ENCODE measurements at places on chromosomes 4 and X.

- DNase-seq: no peak
Observed at GRCh38 chr4:16007471-16008095, 44.6 kb upstream of the FGFBP2 start.

- no peak for DNase-seq
Observed at GRCh38 chr4:148693913-148694649, 251.9 kb upstream of the NR3C2 start.

GRCh38 chrX:133852401-133852800, 133.0 kb downstream of the GPC3 start:
- no peak for DNase-seq

DNA sequence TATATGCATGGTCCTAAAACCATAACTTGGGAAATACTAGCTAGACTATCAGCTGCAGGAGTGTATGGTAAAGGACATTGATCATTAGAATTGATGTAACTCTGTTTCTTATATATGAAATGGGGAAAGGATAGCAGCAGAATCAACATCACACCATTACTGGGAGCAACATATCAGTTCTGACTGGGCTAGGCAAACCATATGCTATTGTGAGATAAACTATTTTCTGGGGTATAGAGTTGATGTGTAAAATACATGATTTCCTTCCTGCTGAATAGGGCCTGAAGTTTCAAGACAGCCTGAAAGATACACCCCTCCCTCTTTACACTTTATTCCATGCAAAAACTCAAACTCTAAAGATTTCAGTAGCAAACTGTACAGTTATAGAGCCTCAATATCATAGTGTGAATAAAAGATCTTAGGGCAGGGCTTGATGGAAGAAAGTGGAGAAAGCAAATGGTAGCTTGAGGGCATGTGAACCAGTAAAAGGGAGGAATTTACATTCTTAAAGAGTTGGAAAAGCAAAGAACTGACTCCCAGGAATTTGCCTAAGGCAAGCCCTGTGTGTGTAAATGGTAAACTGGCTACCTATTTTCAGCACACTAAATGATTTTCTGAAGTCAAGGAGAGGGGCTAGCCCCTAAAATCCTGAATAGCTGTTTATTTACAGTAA, 404.1 kb downstream of the MAPK10 start:
- DNase-seq: peak; percentile 85

DNA sequence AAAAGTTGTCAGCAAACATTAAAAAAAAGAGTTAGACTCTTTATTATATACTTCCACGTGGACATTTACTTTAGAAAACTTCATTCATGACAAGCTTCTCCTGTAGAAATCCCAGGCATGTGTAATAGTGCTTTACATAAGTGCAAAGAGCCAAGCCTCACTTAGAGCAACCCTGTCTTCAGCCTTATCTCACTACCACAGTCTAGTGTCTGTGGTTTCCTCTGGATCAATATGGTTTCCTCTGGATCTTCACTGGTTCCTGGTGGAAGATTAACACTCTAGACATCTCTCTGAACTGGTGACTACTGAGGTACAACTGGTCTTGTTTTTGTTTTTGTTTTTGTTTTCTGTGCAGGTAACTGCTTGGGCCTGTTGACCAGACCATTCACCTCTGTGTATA, 18.4 kb upstream of the ARMCX5 start:
- DNase-seq: no peak

DNA sequence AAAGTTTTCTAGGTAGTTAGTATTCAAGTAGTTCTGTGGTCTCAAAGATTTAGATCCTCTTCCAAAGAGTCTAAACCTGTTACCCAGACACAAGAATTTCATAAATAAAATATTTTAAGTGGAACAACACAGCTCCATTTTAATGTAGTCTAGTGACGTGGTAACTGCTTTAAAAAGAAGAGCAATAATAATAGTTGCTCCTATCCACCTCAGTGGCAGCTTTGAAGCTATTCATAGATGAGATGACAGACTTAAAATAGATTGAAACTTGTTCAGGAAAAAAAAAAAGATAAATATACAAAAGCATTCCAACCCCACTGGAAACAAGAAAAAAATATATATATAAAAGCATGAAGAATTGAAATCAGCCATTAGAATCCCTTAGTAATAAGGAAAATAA, 14.6 kb downstream of the SCOC start:
- DNase-seq: no peak

DNA sequence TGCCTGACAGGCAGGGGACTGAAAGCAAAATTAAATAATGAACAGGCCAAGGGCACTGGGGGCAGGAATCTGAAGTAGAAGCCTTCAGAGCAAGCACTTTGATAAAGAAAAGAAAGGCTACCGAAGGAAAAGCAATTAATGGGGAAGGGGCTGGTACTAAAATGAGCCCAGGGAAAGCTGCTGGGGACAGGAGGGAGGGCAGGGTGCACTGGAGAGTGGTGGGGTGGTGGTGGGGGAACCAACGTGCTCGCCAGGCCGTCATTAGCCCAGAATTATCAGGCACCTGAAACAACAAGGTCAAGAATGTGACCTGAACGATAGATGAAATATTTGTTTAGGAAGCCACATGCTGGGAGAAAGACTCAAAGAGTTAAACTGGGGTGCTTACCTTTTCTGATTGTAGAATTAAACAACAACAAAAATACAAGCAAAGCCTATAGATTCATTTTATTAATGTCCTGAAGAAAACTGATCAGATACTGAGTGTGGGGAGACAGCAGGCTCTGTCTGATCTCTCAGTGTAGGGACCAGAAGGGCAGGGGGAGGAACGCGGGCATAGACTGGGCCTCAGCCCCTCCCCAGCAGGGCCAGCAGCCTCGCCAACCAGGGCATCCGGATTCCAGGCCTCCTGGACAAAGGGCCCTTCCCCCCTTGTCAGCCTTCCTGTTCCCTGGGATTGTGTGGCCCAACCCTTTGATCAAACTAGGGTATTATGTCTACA, 239.7 kb upstream of the KLF3 start:
- DNase-seq: no peak

DNA sequence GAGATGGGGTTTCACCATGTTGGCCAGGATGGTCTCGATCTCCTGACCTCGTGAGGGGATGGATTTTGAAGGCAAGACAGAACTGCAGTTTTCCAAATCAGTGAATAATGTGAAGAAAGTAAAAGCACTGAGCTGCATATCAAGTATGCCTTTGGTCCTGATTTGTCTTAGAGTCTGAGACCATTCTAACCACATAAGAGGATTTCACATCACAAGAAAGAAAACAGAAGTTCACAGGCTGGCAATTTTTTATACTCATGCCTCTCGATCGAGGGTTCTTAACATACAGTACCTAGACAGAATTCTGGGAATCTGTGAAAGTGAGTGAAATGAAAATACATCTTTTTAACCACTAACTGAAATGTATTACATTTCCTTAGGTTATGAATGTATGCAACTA, 23.3 kb downstream of the CHIC2 start:
- no peak for DNase-seq

GRCh38 chrX:54422168-54422567, 18.0 kb upstream of the TSR2 start:
- no peak for DNase-seq
